Stimulated activated CD8-positive, alpha-beta memory T cell treated with anti-CD3 and anti-CD28 coated beads, Interleukin-4, amount 100 ng/mL, for 48 hours (primary cell): ENCODE measurements at places on chromosomes 11 and 22.

DNA sequence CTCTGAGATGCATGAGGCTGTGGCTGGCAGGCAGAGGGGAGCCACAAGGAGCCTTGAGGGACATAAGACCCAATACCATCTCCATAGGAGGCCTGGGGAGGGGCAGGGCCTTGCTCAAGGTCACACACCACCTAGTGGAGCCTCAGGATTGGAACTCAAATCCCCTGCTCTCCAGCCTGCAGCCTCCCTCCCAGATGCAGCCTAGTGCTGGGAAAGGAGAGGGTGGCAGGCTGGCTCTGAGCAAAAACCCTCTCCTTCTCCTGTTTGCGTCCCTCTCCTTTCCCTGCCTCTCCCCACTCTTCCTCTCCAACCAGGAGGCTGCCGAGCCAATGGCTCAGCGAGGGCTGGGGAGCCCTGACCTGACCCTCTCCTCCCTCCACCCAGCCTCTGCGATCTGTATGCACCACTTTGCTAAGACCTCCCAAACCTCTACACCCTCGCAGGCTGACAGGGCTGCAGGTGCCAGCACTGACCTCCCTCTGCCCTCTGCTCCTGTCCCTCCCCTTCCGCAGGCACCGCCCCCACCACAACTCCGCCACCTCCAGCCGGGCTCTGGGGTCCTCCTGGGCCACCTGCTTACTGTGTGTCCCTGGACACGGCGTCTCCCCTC lies 14.7 kb downstream of the IGLL1 start:
- DNase-seq: no peak

DNA sequence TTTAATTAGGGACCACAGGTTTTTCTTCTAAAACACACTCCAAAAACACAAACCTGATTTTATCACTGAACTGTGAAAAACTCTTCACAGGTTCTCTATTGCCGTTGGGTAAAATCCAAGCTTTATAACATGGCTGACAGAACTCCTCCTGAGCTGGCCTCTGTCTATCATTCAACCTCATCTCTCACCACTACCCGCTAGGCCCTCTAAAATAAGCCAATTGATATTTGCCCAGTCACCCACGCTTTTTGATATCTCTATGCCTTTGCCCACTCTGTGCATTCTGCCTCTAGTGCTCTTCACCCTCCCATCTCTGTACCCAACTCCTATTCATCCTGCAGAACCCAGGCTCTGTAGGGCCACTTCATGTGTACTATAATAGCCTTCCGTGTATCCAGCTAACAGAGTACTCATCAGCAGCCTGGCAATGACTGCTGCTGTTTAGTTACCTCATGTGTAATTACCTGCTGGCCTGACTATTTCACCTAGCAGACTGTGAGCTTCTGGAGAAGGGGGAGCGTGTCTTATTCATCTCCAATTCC lies 1.1 kb upstream of the CNGA4 start:
- DNase-seq: no peak

- DNase-seq: no peak
Measured at GRCh38 chr22:36067235-36067558, 38.6 kb upstream of the RBFOX2 start.

GRCh38 chr22:46139895-46140350 lies 10.4 kb upstream of the PPARA start:
- no peak for DNase-seq

- DNase-seq: no peak
Measured at GRCh38 chr11:83921447-83922192, 635.5 kb upstream of the CCDC90B start.

GRCh38 chr11:32053151-32053888 lies 37.6 kb upstream of the RCN1 start:
- no peak for DNase-seq

DNA sequence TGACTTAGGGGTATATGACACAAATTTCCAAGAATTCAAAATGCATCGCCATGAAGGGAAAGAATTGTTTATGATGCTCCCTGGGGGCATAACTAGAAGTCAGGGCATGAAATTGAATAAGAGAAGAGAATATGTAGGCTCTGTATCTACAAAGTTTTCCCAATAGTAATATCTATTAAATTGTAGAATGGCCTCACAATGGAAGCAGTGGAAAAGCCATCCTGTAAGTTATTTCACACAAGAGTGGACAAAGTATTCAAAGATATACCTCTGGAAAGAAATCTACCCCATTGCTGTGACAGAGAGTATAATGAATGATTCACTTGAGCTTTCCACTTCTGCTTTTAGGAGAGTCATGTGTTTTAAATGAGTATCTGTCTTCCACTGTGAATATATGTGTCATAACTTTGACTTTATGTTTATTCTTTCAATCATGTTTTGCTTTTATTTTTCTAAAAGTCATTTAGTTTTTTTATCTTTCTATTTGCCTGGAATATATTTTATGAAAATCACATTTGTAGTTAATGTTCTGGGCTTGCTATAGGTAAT lies 65.7 kb upstream of the DDI1 start:
- DNase-seq: no peak

DNA sequence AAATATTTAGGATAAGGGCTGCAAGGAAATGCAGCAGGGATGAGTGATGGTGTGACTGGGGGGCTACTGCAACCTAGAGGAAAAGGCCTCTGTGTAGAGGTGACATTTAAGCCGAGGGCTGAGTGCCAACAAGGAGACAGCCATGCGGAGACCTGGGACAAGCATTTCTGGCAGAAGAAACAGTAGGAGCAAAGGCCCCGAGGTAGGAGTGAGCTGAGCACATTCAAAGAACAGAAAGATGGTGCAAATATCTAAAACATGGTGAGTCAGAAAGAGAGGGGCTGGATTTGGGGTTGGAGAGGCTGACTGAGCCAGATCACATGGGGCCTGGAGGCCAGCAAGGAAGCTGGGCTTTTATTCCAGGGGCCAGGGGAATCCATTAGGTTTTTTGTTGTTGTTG lies 55.1 kb upstream of the INCENP start:
- no peak for DNase-seq

DNA sequence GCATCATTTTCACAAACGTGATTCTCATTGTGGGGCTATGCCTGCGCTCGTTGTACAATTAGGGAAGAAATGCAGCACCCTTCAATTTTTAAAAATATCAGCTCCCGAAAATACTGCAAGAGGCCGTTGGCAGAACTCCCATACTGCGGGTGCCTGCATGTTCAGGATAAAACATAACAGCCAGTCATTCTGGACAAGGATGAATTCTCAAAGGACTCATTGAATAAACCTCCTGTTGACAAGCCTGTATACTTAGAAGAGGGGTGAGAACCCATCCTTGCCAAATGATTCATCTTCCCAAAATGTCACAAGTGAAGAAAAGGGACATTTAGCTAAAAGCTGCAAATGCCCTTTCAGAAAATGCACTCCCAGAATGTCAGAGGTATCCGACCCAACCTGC lies 141.9 kb downstream of the CSNK2A3 start:
- no peak for DNase-seq

- no peak for DNase-seq
Measured at GRCh38 chr22:32407936-32408335, 4.1 kb downstream of the RTCB start.

- no peak for DNase-seq
Measured at GRCh38 chr11:110501428-110501827, 71.7 kb downstream of the FDX1 start.

GRCh38 chr11:44313761-44314489 lies 4.0 kb upstream of the ALX4 start:
- DNase-seq: no peak

DNA sequence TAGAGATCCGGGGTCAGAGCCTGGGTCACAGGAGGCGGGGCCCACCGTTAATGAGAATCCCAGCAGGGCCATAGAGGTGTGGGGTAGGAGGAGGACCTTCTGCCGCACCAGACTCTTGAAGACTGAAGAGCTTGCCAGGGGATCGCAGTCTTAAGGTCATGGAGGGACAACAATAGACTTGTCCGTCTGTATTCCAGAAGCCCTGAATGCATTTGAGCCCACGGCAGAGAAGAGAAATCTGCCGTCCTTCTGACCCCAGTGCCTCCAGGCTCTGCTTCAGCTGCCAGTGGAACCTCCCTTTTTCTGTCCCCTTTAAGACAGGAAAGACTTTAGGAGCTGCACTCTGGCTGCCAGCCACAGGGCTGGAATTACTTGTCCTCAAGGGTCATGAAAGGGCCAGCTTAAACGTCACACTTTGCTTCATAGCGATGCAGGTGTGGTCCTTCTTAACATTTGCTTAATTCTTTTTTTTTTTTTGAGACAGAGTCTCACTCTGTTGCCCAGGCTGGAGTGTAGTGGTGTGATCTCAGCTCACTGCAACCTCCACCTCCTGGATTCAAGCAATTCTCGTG lies 15.5 kb upstream of the ST3GAL4 start:
- DNase-seq: no peak

DNA sequence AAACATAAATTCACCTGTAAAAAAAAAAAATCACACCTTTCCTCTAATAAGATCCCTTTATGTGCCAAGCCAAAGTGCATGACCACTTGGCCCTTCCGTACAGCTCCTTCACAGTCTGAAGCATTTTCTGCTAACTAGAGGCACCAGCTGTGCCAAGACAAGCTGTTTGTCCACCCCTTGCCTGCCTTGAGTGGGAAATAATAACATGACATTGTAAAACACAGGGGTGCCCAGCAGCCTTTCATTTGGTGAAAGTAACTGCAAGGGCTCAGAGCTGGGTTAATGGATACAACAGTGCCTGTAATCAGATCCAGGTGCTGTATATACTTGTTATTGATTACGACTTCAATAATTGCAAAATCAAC lies 59.2 kb downstream of the DDIAS start:
- DNase-seq: no peak

DNA sequence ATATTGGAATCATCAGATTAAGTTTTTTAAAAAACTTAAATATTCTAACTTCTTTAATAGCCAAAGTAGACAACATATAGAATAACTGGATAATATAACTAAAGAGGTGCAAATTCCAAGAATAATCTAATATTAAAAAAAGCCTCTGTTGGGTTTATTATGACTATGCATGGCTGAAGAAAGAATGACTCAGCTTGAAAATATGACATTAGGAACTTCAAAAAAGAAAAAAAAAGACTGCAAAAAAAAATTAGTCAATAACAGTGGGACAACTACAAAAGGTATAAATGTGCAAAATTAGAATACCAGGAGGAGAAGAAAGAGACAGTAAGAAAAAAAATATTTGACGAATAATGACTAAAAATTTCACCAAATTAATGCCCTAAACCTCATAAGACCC lies 1178.0 kb downstream of the JRKL start:
- DNase-seq: no peak

DNA sequence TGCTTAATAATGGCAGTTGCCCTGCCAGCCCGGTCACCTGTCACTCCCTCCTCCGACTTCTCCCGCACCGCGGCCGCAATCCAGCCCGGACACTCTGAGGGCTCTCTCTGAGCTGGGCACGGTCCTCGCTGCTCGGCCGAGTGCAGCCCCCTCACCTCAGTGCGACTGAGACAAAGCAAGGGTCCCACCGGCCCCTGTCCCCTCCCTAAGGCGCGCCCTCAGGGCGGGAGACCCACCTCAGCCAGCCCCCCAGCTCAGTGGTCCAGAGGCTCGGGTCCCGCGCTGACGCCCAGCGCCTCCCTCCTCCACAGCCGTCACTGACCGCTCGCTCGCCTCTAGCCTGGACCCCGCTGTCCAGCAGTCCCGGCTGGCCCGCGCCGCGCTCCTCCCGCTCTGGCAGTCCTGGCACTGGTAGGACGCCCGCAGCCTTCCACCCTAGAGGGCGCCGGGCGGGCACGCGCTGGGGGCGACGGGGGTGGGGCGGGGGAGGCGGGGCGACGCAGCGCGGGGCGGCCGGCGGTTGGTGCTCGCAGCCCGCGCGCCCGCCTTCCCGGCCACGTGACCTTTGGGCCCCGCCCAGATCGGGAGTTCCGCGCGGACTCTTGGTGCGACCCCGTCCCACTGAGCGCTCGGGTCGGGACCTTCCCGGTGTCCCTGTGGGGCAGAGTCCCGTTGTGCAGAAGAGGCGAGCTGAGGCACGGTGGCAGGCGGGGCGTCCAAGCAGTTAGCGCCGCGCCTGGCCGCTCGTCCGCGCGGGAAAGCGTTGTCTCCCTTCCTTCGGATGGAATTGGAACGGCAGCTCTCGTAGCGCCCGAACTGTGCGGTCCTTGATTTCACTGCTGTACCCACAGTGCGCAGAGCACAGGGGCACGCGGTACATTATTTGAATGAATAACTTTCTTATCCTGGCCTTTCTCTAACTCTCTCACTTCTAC lies 7.8 kb upstream of the L3MBTL2 start:
- peak; percentile 89 for DNase-seq

- no peak for DNase-seq
Measured at GRCh38 chr11:63015521-63016215, at the start of gene SLC22A8. Gene SLC22A8 (minus strand): TSS chr11:63015841. CDS start chr11:63014958, 883 bp downstream.

DNA sequence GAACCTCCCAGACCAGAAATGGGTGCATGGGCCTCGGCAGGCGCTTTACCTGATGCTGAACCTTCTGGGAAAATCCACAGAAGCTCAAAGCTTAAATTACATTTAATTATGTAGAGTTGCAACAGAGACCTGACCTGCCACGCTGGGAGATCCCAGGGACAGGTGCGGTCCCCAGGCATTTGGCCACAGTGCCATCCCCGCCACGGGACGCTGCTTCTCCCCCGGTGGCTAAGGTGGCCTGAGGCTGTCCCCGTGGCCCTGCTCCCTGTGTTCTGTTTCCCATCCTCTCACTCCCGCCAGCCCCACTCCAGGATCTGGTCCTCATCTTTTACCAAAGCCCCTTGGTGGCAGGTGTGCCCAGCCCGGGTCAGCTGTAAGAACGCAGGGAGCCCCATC lies 39.6 kb downstream of the GRAMD4 start:
- no peak for DNase-seq

DNA sequence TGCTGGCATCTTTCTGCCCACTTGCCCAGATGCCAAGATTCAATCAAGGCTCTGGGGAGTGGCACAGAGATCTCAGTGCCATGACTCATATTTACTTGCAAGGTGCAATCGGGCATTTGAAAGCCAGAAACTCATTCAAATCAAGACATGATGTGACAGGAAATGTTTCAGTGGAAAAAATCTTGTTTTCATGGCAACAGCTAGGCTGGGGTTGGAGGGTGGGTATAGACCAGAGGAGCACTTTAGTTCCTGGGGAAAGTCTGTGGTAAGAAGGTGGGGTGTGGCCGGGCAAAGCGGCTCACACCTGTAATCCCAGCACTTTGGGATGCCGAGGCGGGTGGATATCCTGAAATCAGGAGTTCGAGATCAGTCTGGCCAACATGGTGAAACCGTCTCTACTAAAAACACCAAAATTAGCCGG lies 1.2 kb downstream of the MAJIN start:
- peak; percentile 55 for DNase-seq

GRCh38 chr11:30329150-30329940 lies 6.4 kb downstream of the ARL14EP start:
- no peak for DNase-seq

DNA sequence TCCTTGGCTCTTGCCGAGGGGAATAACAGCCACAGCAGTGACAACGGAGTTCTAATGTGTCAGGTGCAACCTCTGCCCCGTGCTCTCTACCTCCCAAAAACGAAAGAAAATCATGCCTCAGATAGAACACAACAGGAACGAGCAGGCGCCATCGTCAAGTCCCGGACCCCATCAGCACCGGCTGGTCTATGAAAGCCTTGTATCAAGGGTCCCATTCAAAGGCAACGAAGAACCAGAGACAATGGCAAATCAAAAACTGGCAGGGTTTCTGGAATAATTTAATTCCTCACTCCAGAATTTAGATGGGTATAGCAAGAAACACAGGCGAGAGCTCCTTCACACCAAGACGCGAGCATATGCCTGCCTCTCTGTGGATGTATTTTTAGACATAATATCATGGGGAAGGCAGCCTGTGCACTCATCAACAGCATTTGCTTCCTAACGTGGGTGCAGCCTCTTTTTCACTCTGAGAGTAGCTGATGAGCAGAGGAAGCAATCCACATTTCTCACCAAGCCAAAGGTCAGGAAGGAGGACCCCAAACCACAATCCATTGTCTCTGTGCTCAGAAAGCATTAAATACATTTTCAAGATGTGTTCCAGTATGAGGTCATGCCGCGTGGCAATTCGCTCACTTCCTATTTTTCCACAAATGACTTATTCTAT lies 193.4 kb upstream of the BLID start:
- DNase-seq: no peak
